ENCODE measurements at places on chromosomes 6 and 20.

DNA sequence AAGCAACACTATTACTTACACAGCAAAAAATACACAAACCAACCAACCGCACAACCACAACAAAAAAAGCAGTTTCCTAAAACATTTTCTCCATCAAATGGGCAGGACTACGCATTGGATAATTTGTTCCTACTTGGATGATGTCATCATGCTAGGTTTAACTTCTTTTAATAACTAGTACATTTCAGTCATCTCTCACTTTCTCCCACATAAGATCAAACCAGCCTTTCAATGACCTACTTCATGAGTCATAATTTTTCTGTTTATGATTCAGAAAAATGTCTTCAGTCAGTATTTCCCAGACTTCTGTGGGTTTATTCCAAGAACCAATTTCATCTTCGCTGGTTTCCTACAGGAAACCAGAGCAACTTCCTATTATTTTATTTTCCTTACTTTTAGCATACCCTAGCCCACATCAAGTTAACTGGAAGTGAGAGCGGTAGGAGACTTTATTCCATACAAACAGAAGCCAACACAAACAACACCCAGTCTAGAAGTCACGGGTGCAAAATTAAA is 134.2 kb downstream of the GMDS start:
- peak; percentile 90 for DNase-seq

GRCh38 chr6:82607998-82608725 is 244.5 kb downstream of the TPBG start:
- no peak for DNase-seq

- DNase-seq: no peak
These were observed 12.0 kb upstream of the ADGRF5 start for GRCh38 chr6:46933751-46934150.

GRCh38 chr6:136918706-136919105 is 3.4 kb upstream of the SLC35D3 start:
- DNase-seq: no peak

DNA sequence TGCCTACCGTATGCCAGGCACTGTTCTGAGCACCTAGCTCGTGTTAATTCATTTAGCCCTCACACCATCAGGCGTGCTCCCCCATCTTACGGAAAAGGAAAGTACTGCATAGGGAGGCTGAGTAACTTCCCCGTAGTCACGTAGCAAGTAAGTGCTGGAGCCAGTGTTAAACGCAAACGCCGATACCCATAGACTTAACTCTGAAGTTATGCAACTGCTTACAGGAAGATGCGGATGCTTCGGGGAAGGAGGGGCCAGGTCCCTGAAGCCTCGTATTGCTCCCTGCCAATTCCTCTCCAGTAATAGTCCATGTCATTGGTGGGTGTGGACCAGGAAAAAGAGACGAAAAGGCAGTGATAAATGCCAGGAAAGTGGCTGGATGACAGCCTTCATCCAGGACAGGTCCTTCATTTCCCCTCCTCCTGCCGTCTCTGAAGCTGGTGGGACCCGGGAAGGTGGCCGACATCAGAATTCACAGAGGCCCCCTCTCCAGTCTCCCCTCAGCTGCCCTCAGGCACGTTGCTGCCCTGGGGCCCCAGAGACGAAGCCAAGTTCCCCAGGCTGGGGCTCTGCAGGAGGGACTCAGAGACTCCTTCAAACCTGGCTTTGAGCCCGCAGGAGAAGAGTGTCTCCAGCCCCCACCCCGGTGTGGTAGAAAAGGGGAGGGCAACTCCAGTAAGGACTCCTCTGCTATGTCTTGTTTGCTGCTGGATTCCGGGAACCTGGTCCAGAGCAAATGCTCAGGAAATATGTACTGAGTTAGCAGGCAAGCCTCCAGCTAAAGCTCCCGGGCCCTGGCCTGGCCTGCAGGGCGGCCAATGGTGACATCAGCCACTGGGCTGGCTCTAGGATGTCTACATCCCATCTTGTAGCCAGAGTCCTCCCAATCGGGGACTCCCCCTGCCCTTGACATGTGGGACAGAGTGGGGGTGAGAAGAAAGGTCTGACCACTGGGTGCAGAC is 37.8 kb downstream of the RAB44 start:
- DNase-seq: peak; percentile 76

DNA sequence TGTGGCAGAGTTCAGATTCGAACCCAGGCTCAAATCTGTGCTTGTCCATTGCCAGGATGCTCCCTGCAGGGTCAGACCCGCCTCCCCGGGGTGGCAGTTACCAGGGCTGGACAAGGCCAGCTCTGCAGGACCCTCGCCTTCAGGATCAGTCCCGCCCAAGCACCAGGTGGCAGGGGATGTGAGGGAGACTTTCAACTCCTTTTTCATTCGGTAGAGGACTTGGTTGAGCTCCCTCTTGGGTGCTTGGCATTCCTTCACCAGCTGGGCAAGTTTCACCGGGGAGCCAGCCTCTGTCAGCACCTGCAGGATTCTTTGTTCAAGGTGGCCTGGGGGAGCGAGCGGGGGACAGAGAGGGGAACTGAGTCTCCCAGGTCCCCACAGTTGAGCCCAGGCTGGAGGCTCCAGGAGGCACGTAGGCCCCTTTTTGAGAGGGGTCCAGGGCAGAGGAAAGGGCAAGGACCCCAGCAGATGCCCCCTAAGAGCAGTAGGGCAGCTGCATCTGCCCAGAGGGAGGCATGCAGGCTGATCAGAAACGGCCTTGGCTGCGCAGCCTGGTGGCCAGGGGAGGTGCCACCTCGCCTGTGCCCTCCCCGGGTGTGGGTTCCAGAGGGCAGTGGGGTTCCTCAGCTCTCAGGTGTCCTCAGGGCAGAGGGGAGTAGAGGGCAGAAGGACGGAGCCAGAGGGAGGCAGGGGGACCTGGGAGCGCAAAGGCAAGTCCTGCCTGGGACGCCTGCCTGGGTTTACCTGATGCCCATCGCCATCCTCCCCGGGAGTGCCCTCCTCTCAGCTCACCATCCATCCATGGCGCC is 3.9 kb downstream of the ZBP1 start:
- DNase-seq: no peak

DNA sequence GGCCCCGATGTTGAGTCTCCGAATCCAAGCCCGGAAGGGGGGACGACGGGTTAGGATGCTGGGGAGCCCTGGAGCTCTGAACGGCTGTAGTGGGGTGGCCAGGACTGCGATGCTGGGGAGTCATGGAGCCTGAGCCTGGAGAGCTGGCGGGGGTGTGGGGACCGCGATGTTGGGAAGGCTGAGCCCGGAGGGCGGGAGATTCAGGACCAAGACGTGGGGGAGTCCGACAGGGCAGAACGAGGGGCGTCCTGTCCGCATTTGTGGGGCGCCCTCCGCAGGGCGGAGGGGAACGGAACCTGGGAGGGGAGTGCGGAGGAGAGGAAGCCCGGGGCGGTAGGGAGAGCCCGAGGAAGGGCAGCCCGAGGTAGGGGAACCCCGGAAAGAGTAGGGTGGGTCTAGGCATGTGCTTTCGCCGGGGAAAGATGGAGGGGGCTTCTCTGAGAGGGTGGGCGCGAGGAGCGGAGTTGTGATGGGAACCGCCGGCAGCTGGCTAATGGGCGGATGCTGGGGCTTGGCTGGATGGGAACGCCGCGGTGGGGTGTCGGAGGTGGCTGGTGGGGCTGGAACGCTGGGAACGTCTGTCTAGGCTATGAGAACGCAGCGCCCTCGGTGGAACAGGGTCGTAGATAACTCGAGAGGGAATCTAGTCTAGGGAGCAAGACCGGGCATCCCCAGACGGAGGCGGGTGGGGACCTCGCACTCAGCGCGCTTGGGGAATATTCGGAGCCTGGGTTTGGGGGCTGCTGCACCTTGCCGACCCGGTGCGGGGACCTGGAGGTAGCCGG is 684 bp downstream of the PAQR8 start:
- peak; percentile 10 for DNase-seq

- DNase-seq: no peak
These were observed 192.2 kb upstream of the SYNDIG1 start for GRCh38 chr20:24277196-24277595.

DNA sequence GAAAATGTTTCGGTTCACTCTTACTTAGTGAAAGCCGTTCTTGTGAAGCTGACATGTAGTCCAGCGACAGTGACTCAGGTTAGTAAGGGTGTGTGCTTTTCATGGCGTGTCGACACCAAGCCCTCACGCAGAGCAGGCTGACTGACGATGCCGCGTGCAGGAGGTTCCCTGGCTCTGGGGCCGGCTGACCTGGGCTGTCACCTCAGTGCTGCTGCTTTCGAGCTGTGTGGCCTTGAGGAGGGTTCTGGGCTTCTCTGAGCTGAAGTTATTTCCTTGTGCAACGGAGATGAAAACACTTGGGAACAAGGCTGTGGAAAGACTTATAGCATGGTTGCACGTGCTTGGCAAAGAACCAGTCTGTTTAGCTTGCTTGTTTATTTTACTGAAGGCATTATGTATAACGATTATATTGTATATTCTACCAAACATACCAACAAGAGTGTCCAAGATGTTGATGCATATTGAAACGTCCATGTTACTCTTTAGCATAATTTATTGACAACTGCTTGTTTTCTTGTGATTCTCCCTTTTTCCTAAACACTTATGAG is 59.2 kb downstream of the PHACTR3 start:
- no peak for DNase-seq

- peak; percentile 31 for DNase-seq
These were observed 719 bp downstream of the SMPD2 start for GRCh38 chr6:109441069-109441816.

GRCh38 chr20:36951979-36952738 is 651 bp upstream of the SAMHD1 start:
- no peak for DNase-seq

- DNase-seq: no peak
These were observed 216.9 kb upstream of the LRFN2 start for GRCh38 chr6:40803897-40804702.

DNA sequence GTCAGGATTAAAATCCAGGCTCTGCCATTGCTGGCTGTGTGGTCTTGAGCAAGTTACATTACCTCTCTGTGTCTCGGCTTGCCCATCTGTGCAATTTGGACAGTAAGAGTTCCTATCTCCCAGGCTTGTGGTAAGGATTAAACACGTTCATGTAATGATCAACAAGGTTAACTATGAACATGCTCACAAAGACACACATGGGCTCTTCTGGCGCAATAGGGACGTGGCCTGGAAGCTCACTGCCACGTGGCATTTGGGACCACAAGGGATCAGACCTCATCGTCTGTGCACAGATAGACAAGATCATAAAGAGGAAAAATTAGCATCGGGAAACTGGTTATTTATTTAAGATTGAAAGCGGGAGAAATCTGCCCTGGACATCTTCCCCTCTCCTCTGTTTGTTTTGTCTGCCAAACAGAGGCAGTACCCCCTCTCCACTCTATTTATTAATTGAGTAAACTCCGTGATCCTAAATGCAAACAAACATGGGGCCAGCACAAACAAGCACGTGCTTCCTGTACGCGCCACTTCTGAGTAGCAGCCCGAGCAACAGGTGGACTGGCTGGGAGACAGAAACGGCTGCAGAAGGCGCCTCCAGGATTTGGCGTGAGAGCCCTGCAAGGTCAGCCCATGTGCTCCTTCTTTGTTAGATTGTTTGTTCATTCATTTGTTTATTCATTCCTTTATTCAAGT is 95.0 kb downstream of the CDH26 start:
- DNase-seq: no peak

GRCh38 chr6:43776115-43776798 is 6.2 kb downstream of the VEGFA start:
- DNase-seq: no peak

GRCh38 chr20:17858450-17859001 is 110.1 kb downstream of the SNX5 start:
- DNase-seq: no peak

- no peak for DNase-seq
These were observed 7.4 kb downstream of the SLC22A1 start for GRCh38 chr6:160128879-160129516.

GRCh38 chr20:25048519-25048952 is 9.4 kb downstream of the ACSS1 start:
- DNase-seq: no peak

All from fibroblast of mammary gland (primary cell).